ENCODE measurements at places on chromosomes 6 and 20. TPM values are rescaled to one million over a fixed set of nuclear protein-coding genes. Genes with fewer than 3 reads are reported as not detected.

DNA sequence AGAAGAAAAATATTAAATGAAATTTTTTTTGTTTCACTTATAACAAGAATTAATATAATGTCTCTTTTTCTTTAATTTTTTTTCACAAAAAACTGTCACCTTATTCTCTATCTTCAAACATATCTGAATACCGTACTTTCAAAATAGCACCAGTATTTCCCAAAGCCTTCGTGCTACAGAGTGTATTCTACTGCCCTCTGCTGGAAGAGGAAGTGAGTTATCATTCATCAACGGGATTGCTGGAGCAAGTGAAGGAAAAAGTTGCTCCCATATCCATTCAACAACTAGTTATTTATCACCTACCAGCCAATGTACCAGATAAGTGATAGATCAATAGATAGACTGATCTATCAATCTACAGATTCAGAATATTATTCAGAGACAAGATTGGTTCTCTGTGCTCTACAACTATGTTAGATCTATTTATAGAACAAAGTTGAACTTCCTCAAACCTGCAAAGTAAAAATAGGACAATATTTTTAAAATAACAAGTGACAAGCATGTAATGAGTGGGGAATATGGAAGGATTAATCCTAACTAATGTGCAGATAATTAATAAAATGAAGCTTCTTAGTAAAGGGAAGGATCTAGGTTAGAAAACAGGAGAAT, 26.7 kb upstream of the TFAP2B start:
- DNase-seq: no peak

Gene BNIP5
- not detected for total RNA-seq

GRCh38 chr20:17463711-17464110, 67.5 kb downstream of the BFSP1 start:
- DNase-seq: no peak

GRCh38 chr6:39086294-39086693, 28.7 kb downstream of the SAYSD1 start:
- DNase-seq: no peak

Gene TFAP2C
- total RNA-seq: not detected

- no peak for DNase-seq
These were observed 14.1 kb upstream of the SIRPB2 start for GRCh38 chr20:1505361-1505760.

GRCh38 chr6:137915790-137916189, 48.7 kb downstream of the TNFAIP3 start:
- no peak for DNase-seq

DNA sequence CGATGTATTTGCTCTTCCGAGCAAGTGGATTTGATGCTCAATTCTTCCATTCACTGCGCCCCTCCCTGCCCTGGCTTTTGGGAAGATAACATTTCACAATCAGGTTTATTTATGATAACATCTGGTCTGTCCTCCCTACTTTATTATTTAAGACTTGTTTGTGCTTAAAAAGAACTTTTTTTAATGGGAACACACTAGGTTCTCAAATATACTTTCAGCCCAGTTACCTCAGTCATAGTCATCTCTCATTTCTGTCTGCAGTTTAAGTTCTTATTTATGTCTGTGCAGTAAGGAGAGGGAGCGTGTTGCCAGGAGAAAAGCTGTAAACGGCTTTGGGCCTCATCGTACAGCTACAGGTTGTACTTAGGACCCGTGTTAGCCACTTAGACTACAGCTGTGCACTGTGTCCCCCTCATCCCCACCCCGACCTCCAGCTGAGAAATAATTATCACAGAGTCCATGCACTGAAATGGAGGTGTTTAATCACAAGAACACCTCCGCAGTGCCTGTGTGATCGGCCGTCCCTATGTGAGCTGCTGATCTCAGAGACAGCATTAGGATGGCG, 99.3 kb downstream of the RPP40 start:
- no peak for DNase-seq

- no peak for DNase-seq
These were observed 478.7 kb downstream of the HTR1B start for GRCh38 chr6:76984572-76984971.

DNA sequence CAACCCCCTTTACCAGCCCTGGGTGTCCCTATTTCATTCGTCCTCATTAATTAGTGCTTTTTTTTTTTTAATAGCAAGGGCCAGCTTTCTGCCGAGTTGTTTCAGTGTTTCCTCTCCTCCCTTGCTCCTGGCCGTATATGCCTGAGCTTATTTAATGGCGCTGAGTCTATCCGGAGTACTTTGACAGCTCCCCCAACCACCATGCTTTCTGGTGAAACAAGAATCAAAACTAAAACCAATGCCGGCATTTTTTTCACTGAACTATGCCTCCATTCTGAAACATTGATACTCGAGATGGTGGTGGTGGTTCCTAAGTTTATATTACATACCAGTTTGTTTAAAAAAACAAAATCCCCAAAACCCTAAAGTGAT, 1.2 kb downstream of the DCBLD1 start:
- no peak for DNase-seq

DNA sequence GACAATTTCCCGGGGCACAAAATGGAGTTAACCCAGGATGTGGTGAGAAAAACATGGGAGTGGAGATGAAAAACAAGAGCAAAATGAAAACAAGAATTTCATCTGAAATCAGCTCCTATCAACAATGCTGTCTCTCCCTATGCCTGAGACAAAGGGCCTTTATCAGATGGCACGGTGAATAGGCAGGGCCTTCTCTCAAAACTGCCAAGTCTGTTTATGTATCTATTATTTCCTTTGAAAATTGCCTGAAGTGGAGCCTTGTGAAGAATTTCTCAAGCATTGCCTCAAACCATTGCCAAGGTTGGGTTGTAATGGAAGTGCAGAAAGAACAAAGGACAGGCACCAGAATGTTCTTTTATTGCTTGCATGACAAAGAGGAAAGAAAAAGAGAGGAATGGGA, 74.7 kb downstream of the BTBD3 start:
- DNase-seq: no peak

DNA sequence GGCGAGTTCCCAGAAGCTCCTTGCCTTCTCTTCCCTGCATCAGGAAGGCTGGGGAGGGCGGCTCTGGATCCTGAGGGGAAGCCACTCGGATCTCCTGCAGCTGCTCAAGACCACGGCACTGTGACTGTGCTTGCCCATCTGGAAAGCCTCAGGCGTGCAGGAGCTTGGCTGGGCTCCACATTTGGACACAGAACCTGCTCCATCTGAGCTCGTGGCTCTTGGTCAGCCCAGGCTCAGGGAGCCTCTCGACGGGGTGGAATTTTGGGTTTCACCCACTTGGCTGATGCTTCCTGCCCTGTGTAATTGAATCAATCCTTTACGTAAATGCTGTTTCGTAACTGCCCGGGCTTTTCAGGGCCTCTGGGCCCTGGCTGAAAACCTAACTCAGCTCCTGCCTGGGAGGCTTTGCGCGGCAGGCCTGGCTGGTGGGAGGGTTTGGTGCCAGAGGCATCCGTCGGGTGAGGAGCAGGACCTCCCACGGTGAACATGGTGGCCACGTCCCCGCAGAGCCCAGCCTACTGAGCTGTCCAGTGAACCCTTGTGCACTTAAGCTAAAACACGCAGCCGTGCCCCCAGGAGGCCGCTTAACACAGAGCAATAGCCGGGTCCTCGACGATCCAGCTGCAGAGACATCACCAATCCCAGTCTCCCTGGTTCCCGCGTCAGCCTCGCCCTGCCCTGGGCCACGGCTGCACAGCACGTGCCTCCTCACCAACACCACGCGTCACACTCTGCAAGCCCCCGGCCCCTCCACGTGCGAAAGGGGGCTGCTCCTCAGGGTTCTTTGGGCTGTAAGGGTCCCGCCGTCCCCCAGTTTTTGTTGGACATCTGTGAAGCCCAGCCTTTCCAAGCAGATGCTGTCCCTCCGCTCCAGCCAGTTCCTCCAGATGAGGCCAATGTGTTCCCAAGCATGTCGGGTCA, 241.0 kb downstream of the DLL1 start:
- peak; percentile 78 for DNase-seq

Gene FRK
- 1.8 TPM for total RNA-seq

Gene SYTL3
- total RNA-seq: 13.2 TPM

Gene HLA-DQA2
- total RNA-seq: 3.7 TPM

Gene PDE10A
- total RNA-seq: 8.7 TPM

Data from spleen (tissue), 13 donors.